ENCODE measurements at places on chromosomes 1 and 21.

DNA sequence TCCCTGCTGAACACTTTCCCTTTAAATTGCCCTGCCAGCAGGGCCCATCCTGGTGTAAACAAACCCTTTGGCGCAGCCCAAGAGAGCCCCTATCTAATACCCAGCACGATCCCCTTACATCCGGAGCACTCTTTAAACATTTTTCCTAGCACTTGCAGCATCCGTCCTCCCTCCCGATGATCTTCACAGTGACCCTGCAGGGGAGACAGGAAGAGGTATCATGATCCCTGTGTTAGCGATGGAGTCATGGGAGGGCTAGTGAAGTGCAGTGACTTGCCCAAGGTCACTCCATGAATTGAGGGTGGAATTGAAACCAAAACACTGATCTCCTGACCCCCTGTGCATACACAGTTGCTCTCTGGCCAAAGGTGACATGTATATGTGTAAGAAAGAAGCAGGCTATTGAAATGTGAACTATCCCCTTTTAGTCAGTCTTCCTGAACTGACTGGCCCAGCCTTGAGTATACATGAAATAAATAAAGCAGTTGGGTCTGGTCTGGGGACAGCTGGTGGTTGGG is 9.8 kb upstream of the KCNQ4 start:
- DNase-seq, result no peak

DNA sequence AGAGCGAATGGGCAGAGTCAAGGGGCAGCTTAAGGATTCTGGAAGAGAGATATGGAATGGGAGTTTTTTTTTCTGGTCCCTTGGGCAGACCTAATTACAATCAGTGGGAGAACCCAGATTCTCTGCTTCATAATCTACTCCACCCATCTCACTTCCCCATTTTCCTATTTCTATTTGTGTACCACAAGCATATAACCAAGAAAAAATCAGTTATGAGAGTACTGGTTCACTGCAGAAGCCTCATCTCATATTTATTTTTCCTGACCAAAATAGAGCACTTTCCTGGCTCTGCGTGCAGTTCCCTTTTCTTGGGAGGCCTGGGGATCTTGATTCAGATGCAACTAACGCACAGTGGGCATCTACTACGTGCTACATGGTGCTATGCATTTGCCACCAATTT is 82.2 kb upstream of the SLFNL1 start:
- DNase-seq, result no peak

DNA sequence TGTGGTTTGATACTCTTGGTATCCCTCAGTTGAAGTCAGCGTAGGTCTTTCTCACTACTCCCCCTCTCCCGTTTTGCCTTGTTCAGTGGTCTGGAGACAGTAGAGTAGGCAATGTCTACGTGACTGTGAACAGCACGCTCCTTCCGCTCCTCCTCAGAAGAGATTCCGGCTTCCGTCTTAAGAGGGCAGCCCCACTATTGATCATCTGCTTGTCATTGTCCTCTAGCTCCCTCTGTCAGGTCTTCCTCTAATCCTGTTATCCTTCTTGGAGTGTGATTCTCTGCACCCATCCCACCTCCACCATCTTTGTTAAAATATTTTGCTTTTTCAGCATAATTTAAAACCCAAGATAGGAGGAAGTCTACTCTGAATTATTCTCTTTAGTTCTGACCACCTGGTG is 129.9 kb upstream of the KCNK2 start:
- no peak for DNase-seq

GRCh38 chr1:210448297-210448892 is 119.7 kb downstream of the HHAT start:
- no peak for DNase-seq

GRCh38 chr1:171081314-171081753 is 9.4 kb upstream of the FMO3 start:
- DNase-seq, result no peak

- DNase-seq, result no peak
Measured at GRCh38 chr1:21000245-21000594, 176.5 kb downstream of the EIF4G3 start.

- DNase-seq, result no peak
Measured at GRCh38 chr1:118148034-118148433, 37.0 kb downstream of the SPAG17 start.

GRCh38 chr1:185862235-185862634 is 128.0 kb downstream of the HMCN1 start:
- DNase-seq, result no peak

DNA sequence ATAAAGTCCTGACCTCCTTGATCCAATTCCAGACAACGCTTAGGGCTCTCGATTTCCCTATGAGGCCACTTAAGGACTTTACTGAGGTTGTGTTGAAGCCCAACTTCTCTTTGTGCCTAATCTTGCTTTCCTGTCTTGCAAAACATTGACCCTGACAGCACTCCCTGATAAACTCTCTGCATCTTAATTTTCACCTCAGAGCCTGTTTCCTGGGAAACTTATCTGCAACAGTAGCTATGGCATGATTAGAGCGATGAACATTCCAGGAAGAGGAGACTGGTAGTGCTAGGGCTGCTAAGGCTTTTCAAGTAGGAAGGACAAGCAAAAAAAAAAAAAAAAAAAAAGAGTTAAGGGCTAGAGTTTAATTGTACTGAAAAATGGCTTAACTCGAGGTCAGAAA is 118.9 kb downstream of the RGS21 start:
- no peak for DNase-seq

DNA sequence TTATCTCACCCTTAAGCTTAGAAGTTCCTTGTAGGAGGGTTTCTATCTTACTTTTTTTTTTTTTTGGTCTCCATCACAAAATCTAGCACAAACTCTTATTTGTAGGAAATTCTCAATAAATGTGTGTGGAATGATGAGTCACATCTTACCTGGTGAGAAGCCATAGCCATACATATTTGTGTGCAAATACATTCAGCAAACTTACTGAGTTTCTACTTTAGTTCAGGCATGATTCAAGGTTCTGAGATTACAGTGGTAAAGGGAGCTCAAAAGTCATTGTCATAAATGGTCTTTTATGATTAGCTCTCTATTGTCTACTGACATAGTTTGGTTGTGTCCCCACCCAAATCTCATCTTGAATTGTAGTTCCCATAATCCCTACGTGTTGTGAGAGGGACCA is 193.1 kb upstream of the UBE2U start:
- DNase-seq, result no peak

GRCh38 chr1:159800177-159800930 is 1.8 kb upstream of the FCRL6 start:
- DNase-seq, result no peak

GRCh38 chr21:45583831-45584509 is 41.7 kb upstream of the SLC19A1 start:
- no peak for DNase-seq

GRCh38 chr1:47703156-47703825 is 265.4 kb downstream of the FOXD2 start:
- no peak for DNase-seq

GRCh38 chr1:58739856-58740466 is 40.1 kb upstream of the MYSM1 start:
- no peak for DNase-seq

GRCh38 chr1:10943991-10944730 is 68.3 kb upstream of the TARDBP start:
- DNase-seq, result no peak

GRCh38 chr1:117120774-117121588 is 568 bp downstream of the TRIM45 start:
- no peak for DNase-seq

DNA sequence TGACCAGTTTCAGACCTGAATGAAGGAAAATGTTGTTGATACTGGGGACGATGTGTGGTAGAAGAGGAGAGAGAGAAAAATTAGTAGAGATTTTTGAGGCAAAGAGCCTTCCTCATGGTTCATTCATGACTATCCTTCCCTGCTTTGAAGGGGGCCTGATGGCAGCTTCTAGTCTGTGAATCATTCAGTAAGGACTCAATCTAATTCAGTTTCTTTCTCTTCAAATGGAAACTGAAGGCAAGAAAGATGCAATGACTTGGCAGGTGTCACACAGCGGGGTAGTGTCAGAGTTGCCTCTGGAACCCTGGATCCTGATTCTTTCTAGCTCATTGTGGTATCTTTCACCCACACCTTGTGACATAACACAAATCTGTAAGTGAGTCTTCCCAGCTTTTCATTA is 14.9 kb upstream of the CD5L start:
- DNase-seq, result no peak

GRCh38 chr1:6033124-6033523 is 12.6 kb upstream of the KCNAB2 start:
- DNase-seq, result no peak

DNA sequence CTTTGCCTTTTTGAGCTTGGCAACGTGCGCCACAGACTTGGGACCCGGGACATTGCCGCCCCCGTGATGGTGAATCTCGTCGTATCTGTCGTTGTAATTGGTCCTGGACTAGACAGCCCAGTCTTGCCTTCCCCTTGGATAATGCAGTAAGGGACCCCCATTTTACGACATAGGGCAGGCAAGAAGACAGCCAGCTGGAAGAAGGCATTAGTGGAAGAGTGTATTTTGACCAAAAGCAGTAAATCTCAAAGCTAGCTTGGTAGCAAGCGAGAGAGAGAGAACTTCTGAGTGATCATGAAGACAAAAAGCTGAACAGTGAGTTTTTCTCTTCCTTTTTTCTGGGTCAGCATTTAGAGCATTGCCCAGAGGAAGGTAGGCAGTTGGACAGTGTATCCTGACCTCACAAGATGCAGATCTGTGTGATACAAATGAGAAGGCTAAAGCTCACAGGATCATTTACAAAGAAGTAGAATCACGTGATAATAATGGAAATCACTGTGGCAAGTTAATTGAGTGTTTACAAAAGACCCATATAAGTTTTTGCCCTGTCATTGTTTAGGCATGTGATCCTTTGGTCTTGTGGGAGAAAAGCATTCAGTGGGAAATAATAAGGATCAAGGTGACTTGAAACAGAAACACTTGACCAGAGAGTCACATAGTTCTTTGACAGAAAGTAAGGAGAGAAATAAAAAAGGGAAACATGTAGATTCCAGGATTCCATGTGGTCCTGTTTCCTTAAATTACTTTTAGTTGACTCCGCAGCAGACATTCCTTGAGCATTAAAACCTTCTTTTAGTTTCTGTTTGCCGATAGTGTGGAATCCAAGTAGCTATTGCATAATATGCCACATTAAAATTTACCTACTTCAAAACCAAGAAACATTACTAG is 66.3 kb downstream of the CNST start:
- DNase-seq, result no peak

GRCh38 chr1:9558271-9558945 is 19.1 kb downstream of the SLC25A33 start:
- DNase-seq, result no peak

DNA sequence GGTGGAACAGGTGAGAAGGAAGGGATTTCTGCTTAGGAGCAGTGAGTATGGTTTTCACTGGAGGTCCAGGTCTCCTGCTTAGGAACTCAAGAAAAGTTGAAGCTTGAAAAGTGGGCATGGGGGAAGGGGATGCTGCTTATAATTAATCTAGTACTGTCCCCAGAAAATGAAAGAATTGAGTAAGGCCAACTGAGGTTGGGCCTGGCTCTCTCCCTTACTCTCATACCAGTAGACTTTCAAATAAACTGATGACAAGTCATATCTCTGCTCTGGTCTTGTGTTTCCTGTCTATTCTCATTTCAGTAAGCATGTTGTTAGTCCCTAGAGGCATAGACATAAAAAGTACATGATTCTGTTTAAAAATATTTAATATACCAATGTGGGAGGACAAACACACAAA is 26.4 kb downstream of the CD48 start:
- no peak for DNase-seq

DNA sequence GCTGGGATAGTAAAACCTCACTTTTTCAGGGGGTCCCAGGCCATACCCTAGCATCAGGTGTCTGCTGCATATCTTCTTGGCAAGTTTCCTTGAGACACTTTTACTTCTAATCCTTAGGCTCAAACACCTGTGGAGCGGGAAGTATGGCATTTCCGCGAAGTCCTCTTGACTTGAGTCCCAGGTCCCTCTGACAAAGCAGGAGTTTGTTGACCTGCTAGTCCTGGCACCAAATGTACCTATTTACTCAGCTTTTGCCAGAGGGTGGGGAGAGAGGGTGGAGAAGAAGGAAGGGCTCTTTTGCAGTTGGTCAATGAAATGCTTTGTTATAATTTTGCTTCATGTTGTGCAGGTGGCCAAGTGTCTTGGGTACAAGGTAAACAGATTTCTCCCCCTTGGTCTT is 59.7 kb downstream of the CLIC6 start:
- DNase-seq, result no peak

- no peak for DNase-seq
Measured at GRCh38 chr1:81420760-81421159, 380.0 kb upstream of the ADGRL2 start.

DNA sequence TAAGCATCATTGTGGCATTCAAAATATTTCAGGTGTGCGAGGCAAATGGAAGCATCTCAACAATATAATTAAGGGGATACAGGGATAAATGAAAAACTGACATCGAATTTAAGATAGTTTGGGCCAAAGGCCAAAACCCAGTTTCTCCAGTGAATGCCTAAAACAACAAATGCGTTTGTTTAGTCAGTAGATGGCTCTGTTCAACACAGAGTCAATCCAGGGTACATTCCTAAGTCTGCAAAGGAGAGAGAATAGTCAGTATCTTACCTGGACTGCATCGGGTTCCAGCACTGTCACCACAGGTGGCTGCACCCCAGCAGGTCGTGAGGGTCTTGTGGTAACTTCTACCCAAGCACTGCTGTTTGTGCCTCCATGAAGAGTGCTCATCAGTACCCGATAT is 321.1 kb downstream of the KCTD3 start:
- no peak for DNase-seq

GRCh38 chr1:10802944-10803715 is 6.7 kb upstream of the CASZ1 start:
- DNase-seq, result no peak

- no peak for DNase-seq
Measured at GRCh38 chr1:28200234-28200873, 23.9 kb upstream of the PTAFR start.

DNA sequence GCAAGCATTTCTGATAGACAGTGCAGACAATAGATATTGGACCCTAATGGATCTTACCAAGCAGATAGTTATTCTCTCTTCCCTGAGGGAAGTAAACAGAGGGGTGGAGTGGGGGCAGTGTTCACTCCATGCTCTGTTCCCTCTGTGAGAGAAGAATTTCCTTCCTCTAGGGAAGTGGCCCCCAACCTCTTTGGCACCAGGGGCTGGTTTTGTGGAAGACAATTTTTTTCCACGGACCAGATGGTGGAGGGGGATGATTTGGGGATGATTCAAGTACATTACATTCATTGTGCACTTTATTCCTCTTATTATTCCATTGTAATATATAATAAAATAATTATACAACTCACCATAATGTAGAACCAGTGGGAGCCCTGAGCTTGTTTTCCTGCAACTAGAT is 459.9 kb downstream of the ADGRL2 start:
- no peak for DNase-seq

DNA sequence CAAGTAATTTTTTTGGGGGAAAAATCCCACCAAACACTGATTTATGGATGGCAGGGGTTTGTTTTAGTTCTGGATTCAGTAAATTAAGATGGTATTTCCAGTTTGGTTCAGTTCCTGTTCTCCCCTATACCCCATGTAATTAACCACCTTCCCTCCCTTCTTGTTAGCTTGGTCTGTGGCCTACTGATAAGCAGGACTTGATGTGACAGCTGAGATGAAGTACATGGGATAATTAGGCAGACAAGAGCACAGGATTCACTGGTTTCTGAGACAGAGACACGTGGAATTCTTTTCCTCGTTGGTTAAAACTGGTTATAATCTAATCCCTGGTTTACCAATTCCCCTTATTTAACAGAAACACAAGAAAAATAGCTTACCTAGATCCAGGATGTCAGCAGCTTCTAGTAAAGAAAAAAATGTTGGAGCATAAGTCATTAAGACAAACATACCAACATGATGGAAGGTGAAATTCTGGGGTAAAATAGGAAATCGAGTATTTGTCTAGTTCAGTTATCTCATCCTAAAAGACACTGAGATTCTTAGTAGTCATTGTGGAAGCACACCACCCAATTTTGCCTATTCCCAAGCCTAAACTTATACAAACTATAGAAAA is 81.5 kb downstream of the SCMH1 start:
- no peak for DNase-seq
